ENCODE measurements at places on chromosomes 5 and 9.

- DNase-seq, result no peak
Observed at GRCh38 chr5:142863856-142864255, 93.7 kb downstream of the ARHGAP26 start.

- peak; percentile 14 for DNase-seq
Observed at GRCh38 chr9:17402309-17402708, 176.6 kb upstream of the SH3GL2 start.

DNA sequence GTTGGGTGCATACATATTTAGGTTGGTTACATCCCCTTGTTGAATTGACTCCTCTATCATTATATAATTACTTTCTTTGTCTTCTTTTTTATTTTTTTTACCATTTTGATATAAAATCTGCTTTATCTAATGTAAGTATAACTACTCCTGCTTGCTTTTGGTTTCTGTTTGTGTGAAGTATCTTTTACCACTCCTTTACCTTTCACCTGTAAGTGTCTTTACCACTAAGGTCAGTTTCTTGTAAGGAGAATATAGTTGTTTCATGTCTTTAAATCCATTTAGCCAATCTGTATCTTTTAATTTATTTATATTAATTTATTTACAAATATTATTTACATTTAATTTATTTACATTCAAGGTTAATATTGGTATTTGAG is 33.0 kb downstream of the INSL4 start:
- no peak for DNase-seq

- DNase-seq, result no peak
Observed at GRCh38 chr5:36982146-36982545, 105.6 kb downstream of the NIPBL start.

GRCh38 chr5:68181039-68181599 is 34.4 kb upstream of the PIK3R1 start:
- no peak for DNase-seq

DNA sequence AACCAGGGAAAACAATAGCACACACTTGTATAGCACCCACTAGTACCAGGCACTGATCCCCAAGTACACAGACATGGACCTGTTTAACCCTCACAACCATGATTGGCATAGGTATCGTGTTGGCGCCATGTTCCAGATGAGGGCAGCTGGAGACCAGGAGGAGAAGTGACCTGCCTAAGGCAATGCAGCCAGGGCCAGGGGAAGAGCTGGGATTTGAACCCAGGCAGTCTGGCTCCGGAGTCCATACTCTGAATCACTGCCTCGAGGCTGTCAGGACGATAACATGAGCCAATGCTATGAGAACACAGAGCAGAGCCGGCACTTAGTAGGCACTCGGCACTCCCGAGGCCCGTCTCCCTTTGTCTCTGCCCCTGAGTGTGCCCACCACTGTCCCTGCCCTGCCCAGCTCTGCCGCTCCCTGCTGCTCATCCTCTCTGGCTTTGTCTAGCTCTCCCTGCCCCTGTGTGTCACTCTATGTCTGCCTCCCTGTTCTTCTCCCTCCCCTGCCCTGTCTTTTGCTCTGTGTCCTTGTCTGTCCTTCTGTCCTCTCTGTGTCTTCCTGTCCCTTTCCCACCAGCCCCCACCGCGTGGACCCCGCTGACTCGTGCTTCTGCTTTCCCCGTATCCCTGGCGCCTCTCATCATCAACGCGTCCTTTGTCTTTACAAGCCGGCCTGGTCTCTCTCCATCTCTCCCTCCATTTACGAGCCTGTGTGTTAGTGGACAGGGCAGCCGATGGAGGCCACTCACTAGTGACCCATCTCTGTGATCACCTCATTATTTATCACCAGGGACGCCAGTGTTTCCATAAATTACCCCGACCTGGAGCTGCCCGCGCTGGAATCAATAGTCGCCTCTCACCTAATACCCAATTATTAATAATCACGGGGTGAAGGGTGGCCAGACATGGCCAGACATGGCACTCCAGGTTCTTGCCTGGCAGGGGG is 99.4 kb upstream of the MVB12B start:
- DNase-seq, result no peak

DNA sequence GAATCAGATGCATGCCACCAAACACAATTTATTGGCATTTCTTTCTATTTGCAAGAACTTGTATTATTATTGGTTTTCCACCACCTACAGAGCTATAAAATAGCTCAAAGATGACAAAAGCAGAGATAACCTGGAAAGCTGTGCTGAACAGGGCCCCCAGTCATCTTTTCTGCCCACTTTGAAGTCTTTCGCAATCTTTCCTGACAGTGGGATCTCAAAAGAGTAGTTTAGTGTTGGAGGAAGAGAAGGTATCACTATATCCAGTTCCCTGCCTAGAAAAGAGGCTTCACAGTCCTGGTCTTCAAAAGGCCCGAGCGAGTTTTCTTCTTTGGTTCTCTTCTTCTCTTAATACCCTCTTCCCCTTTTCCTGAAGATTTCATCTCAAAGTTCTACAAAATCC is 231.0 kb downstream of the RAB3C start:
- no peak for DNase-seq

DNA sequence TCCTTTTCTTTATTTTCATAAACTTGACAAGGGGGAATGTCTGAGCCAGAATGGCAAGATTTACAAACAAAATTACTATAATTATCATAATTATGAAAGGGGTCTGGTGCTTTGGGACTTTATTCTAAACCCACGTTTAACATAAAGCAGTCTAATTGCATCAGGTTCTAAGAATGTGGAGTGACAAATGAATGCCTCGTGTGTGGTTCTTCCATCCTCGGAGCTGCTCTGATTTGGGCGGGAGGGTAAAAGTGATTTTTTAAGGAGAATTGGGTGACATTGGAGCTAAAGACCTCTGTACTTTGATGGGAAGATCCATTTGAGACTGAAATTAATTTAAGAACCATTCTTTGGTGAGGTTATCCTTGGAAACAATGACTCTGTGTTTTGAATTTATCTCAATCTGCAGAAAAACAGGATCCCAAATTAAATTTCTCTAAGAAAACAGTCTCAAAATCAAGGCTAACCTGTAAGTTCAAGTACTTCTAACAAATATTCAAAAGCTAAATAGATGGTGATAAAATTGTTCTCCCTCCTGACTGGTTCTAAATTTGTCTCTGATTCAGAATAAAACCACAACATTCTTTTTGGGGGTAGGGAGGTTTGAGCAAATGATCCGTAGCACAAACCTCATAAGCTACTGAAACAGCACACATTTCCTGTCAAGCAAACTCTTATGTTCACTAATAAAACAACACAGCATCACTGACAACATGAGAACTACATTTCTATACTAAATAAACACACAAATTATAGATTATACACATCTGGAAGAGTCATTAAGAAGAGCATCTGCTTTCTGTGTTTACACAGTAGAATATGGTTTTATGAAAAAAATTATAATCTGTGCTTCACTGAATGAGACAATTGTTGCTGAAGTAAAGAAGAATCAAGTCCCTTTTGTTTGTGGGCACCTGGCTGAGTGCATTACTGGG is 85.5 kb downstream of the DCP2 start:
- DNase-seq, result no peak

DNA sequence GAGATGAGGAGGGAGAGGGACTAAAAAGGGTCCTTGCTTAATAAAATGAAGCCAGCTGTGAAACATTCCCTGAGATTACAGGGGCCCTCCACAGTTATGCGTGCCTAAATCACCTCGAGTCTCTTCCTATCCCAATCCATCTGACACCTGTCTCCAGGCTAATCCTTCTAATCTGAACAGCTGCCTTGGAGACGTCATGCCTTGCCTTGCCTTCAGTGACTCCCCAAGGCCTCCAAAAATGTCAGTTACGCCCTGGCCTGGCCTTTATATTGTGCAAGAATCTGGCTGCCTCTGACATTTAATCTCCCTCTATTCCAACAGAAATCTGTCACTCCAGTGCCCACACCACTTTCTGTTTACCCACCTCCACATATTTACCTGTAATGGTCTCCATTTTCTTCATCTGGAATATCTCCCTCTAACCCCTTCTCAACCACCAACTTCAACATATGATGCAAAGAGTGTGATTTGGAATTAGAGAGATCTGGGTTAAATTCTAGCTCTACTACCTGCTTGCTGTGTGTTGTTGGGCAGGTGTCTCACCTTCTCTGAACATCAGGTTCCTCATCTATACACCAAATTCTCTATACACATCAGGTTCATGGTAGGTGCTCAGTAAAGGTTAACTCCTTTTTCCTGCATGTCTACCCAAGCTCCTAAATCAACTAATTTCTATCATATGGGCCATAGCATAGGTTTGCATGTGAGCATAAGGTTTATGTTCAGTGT is 57.9 kb downstream of the PTCD2 start:
- no peak for DNase-seq

DNA sequence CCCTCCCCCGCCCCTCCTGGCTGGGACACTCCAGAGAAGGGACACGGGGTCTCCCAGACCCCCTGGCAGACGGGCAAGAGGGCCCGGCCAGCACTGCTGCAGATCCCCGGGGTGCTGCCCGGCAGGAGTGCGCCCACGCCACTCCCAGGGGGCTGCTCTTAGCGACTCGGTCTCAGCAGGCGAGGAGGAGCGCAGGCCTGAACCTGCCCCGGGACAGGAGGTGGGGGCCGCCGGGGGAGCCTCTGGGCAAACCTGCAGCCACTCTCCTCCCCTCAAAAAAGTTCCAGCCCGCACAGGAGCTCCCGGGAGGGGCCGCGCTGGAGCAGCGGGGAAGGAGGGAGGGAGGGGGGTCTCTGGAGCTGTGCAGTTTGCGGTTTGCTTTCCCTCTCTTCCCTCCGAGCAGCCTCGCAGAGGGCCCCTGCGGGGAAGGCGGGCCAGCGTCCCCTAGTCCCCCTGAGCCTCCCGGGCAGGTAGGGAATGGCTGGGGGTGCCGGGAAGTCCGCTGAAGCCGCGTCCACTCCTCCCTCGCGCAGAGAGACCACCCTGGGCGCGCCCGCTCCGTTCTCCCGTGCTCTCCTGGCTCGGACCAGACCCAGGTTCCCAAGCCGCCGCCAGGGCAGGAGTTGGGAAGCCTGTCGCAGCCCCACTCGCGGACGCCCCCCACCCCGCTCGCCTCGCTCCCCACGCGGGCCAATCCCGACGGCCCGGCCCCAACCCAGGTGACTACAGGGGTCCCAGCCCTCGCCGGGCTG is 44.2 kb downstream of the NACC2 start:
- no peak for DNase-seq

GRCh38 chr5:138542180-138542955 is 668 bp downstream of the ETF1 start:
- no peak for DNase-seq

DNA sequence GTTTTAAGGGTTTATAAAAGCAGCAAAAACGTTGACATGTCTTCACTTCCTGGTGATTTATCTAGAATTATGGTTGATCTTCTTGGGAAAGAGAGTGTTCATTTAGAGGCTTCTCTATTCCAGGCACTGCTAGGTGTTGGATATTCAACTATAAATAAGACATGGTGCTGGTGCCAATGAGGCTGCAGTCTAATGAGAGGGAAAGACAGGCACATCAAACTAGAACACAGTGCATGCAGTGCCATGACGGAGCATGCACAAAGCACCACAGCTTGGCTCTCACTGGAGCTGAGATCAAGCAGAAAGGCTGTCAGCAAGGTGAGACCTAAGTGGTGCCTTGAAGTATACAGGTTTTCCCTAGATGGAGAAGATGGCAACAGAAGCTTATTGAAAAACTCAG is 126.5 kb downstream of the RMI1 start:
- DNase-seq, result no peak

- no peak for DNase-seq
Observed at GRCh38 chr5:158660726-158661125, 439.0 kb downstream of the EBF1 start.

DNA sequence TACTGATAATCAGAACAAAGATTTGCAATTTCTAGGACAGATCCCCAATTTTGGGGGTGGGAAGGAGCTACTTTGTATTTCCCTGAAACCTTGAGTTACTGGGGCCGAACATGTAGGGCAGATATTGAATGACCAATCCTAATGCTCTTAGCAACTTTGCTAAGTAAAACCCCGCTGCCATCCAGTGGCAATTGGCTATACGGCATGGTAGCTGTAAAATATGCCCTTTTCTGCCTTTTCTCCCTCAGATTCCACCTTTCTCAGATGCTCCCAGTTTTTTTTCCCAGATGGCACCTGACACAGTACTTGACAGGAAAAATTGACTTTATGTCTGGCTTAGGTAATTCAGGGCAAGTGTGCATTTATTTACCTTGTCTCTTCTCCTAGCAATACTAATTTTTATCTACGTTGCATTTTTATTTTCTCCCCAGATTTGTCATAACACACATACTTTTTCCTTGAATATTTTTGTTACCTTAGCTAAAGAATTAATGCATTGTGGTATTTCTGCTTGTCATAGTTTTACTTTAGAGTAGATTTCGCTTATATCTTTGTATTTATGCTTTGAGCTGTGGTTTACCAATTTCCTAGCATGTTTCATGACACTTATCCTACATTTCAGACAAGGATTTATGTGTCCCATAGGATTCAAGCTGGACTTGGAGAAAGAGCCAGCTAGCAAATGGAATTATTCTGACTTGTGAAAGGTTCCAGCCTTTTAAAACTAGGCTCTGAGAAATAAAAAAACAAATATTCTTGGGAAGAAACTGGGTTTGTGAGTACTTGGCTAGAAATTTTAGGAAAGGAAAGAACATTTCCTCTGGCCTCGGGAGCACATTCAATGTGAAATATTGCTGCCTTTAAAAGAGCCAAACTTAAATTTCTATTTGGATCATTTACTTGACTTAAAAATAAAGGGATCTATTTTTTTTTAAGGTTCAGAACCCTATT is 37.4 kb downstream of the PIK3R1 start:
- DNase-seq, result peak; percentile 73

- DNase-seq, result no peak
Observed at GRCh38 chr5:125717209-125717608, 706.0 kb upstream of the GRAMD2B start.

- no peak for DNase-seq
Observed at GRCh38 chr5:44160369-44160768, 228.9 kb downstream of the FGF10 start.

- no peak for DNase-seq
Observed at GRCh38 chr5:68319706-68320412, 104.3 kb downstream of the PIK3R1 start.

DNA sequence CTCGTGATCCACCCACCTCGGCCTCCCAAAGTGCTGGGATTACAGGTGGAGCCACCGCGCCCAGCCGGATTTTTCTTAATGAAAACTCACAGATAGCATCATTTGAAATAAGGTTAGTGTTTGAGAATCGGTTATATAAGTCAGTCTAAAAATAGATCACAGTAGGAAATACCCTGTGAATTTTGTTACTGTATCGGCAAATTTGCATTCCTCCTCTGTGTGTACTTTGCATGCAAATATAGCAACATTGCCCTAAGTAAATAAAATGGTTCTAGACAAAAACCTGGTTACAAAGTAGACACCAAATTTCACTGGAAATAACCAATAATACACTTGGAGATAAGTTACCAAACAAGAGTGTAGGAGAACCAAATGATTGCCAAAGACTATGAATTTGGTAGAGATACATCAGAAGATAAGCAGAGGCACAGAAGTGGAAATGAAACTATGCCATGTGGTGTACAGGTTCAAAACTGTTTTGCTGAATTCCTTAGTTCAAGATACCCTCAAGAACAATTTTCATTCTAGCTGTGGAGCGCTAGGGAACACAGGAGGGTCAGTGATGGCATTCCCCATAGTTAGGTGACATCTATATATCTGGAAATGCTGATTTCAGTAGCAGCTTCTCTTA is 58.1 kb downstream of the ICE1 start:
- no peak for DNase-seq

Data from NCI-H446 (cell line).